Activated T-helper 1 cell treated with anti-CD3 and anti-CD28 coated beads, Interleukin-2, amount 50 U/mL, for 16 hours (primary cell): ENCODE measurements at places on chromosomes 4 and X.

DNA sequence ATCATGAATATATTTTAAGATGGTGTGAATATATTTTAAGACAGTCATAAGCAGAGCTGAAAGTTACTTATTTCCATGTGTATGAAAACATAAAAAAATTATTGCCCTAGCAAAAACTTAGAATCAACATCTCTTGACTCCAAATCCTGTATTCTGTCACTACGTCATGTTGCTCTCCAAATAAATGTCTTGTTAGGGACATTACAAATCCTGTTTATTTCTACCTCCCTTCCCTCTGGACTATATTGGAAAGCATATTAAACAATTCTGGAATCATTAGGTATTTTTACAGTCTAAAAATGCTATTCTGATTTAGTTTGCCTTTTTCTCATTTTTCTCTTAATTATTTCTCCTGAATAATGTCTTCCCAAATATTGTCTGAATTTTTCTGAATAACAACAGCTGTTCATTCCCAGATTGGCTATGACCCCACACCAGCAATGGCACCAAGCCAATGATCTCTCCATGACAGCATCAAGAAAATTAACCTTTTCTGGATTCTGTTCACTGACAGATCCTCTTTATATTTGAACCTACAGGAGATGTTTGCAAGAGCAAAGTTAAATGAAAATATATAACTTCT, 523.1 kb downstream of the IQCM start:
- no peak for DNase-seq

- DNase-seq = no peak
Observed at GRCh38 chr4:66694739-66695138, 850.6 kb downstream of the CENPC start.

GRCh38 chrX:103629318-103630170, 769 bp downstream of the TCEAL1 start:
- no peak for DNase-seq

- no peak for DNase-seq
Observed at GRCh38 chr4:171983935-171984805, 171.0 kb downstream of the GALNTL6 start.

DNA sequence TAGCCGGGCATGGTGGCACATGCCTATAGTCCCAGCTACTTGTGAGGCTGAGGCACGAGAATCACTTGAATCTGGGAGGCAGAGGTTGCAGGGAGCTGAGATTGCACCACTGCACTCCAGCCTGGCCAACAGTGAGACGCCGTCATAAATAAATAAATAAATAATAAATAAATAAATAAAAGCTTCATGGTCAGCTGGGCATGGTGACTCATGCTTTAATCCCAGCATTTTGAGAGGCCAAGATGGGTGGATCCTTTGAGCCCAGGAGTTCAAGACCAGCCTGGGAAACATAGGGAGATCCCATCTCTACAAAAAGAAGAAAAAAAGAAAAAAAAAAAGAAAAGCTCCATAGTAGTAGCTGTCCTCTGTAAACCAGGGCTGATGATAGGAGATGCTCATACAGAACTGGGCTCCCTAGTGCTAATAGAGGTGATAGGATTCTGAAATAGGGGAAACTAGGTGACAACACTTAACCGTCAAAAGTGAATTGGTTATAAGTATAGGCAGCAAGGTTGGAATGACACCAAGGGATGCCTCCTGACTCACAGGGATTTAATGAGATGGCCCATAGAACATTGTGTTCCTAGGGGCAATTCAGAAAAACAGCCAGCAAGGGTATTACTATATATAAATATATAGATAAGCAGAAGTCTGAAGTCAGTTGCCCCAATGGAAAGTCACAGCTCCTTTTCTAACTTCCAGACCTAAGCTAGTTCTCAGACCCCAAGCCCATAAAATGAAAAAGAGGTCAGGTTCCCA, 41.8 kb upstream of the ARHGEF6 start:
- DNase-seq = no peak

- no peak for DNase-seq
Observed at GRCh38 chrX:7789200-7789599, 53.8 kb upstream of the VCX start.

DNA sequence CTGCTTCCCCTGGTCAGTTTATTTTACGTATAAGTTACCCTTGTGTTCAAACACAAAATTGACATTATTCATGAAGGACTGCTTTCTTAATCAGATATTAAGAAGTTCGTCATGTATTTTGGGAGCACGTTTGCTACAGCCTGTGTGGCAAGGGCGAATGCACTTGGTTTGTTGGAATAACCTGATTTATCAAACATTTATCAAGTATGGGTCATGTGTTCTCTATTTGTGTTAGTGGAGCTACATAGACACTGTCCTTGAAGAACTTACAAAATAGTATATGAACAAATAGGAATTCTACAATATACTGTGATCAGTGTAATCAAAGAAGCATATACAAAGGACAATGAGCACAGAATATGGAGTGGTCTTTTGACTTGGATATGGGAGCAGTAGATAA, 22.4 kb downstream of the RAB33B start:
- DNase-seq = no peak

DNA sequence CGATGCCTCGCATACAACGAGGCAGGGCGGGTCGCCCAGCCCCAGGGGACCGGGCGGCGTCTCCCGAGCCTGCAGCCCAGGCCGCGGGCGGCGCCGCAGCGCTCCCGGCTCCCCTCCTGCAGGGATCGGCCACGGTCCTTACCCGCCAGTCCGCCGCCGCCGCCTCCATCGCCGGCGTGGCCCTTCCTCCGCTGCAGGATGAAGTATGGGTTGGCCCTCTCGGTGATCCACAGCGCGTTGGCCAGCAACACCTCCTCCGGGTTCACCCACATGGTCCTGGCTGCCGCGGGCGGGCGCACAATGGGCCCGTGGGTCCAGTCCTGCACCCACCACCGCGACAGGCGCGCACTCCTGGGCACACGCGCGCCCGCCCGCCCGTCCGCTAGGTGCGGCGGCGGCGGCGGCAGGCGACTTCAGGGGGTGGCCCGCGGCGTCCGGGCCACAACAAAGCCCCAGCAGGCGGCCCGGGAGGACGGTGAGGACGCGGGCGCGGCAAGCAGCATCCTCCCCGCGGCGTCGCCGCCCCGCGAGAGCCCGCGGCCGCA, 339 bp downstream of the TBC1D9 start:
- no peak for DNase-seq

DNA sequence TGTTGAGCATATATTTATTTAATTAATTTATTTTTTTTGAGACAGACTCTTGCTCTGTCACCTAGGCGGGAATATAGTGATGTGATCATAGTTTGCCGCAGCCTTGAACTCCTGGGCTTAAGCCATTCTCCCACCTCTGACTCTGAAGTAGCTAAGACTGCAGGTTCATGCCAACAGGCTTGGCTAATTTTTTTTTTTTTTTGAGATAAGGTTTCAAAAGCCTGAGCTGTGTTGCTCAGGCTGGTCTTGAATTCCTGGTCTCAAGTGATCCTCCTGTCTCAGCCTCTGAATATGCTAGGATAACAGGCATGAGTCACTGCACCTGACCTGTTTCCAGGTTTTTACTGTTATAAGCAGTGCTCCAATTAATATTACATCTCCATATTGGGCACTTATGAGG, 4.8 kb downstream of the ADD1 start:
- no peak for DNase-seq
